CD4-positive, alpha-beta T cell treated with Interleukin-1 beta for 1 hour (primary cell): ENCODE measurements at places on chromosomes 2 and 18.

DNA sequence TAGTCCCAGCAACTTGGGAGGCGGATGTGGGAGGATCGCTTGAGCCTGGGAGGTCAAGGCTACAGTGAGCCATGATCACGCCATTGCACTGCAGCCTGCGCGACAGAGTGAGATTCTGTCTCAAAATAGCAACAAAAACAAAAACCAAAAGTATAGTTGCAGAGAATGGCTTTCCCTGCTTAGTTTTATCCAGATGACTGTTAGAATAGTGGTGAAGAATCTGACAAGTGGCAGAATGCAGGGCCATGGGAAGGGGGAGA lies 53.8 kb downstream of the NEDD4L start:
- DNase-seq: no peak

GRCh38 chr2:218960309-218961165 lies 1.1 kb downstream of the CDK5R2 start:
- no peak for DNase-seq

- no peak for DNase-seq
These were observed 497.9 kb upstream of the RAB6C start for GRCh38 chr2:129481306-129482219.

DNA sequence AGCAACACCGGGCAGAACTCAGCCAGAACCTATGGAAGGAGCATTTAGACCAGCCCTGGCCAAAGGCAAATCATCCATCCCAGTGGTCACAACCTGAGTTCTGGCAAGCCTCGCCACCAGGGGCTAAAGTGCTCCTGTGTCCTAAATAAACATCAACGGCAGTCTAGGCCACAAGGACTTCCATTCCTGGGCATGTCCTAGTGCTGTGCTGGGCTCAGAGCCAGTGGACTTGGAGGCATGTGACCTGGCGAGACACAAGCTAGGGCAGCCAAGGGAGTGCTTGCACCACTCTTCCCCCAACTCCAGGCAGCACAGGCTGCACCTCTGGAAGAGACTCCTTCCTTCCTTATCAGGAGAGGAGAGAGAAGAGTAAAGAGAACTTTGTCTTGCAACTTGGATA lies 69.0 kb downstream of the ST6GAL2 start:
- no peak for DNase-seq

GRCh38 chr2:41910126-41910525 lies 137.7 kb upstream of the PKDCC start:
- DNase-seq: no peak

- DNase-seq: no peak
These were observed 142.0 kb upstream of the DNMT3A start for GRCh38 chr2:25483607-25484266.

DNA sequence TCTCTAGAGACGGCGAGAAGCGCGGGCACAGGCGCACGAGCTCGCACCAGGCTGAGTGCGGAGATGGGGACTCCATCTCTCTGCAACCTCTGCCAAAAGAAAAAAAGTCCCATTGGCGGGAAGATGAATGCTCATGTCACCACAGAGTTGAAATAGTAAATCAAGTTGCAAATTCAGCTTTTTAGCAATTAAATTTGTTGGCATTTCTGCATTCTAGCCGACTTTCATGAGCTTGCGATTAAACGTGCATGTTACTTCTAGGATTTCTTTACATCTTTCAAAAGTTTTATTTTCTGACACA lies 588 bp downstream of the CHAC2 start:
- DNase-seq: no peak

- DNase-seq: no peak
These were observed 38.4 kb downstream of the COA5 start for GRCh38 chr2:98569915-98570314.

GRCh38 chr2:50402654-50402960 lies 629.3 kb downstream of the NRXN1 start:
- no peak for DNase-seq

GRCh38 chr2:201116115-201116958 lies at the start of gene CFLAR:
Gene CFLAR (plus strand): TSS chr2:201116164. CDS start chr2:201129866, 13,702 bp downstream.
- peak; percentile 81 for DNase-seq

- no peak for DNase-seq
These were observed 774 bp downstream of the IER3IP1 start for GRCh38 chr18:47175283-47175897.
